HAP-1 (cell line): ENCODE measurements at places on chromosomes 6 and 20.

DNA sequence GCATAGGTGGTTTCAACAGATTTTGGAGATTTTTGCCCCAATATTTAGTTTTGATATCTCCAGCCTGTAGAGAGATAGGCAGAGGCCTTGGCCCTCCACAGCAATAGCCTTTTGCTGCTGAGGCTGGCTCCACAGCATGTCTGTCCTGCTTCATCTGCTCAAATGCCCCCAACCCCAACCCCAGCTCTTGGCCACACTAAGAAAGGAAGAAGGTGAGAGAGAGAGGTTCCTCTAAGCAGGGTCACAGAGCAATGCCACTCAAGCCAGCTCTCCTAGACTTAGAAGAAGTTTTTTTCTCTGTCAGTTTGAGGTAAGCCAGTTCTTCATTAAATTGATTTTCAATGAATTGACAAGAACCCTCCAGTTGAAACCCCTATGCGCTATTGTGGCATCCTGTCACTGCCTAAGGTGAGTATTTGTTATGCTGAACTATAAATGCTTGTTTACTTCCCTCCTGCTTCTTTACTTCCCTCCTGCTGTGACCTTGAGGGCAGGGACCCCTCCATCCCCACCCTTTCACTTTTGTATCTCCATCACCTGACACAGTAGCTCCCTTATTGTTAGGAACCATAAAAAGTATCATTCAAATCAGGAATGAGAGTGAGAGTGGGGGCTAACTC is 366.2 kb upstream of the CNR1 start:
- no peak for DNase-seq

GRCh38 chr6:33949877-33950435 is 146.2 kb upstream of the MLN start:
- no peak for DNase-seq

- DNase-seq = no peak
These were observed 74.5 kb upstream of the TULP1 start for GRCh38 chr6:35587167-35587566.

GRCh38 chr6:148068437-148069061 is 274.1 kb upstream of the SASH1 start:
- DNase-seq = no peak

- DNase-seq = no peak
These were observed 12.1 kb downstream of the VAPB start for GRCh38 chr20:58401162-58401561.

- no peak for DNase-seq
These were observed 218.2 kb upstream of the RNF24 start for GRCh38 chr20:4233520-4233919.

GRCh38 chr6:72466471-72466870 is 155.4 kb upstream of the KCNQ5 start:
- no peak for DNase-seq

GRCh38 chr6:43836507-43837240 is 66.7 kb downstream of the VEGFA start:
- DNase-seq = no peak

GRCh38 chr20:11573507-11573906 is 344.2 kb upstream of the BTBD3 start:
- DNase-seq = no peak

GRCh38 chr6:92479831-92480230 is 939.5 kb downstream of the EPHA7 start:
- no peak for DNase-seq
